T-helper 2 cell treated with Interferon-gamma antibody and Interleukin-4, amounts not matched to agents 5 μg/mL and 100 μg/mL, for 36 hours (primary cell): ENCODE measurements at places on chromosomes 5 and 9.

DNA sequence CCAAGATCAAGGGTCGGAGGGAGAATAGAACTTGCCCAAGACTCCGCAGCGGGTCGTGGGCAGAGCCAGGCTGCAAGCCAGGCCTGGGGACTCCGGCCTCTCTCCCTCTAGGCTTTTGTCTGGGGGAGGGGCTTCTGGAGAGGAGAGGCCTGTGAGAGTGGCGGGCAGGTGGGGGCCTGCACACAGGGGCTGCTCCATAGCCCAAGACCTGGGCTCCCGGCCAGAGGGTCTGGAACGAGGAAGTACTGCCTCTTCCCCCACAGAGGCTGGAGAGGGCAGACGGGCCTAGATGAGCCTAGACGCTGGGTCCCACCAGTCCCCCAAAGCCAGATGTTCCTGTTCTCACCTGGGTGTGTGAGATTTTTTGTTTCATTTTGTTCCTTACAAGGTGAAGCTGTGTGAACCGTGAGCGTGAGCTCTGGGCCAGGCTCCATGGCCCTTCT is 5.2 kb upstream of the ST6GALNAC6 start:
- H3K27ac ChIP-seq = peak overlapping the region; percentile 100
- no peaks in the 10 kb centered on the region for H3K27me3 ChIP-seq
- H3K4me3 ChIP-seq = peak overlapping the region; percentile 98

- no peak overlapping the region for H3K27ac ChIP-seq
- no peak for DNase-seq
- H3K4me3 ChIP-seq = no peak overlapping the region
- no peaks in the 10 kb centered on the region for H3K27me3 ChIP-seq
- H3K4me1 ChIP-seq = no peaks in the 10 kb centered on the region
Measured at GRCh38 chr9:8907868-8908267, 1108.3 kb upstream of the DMAC1 start.

DNA sequence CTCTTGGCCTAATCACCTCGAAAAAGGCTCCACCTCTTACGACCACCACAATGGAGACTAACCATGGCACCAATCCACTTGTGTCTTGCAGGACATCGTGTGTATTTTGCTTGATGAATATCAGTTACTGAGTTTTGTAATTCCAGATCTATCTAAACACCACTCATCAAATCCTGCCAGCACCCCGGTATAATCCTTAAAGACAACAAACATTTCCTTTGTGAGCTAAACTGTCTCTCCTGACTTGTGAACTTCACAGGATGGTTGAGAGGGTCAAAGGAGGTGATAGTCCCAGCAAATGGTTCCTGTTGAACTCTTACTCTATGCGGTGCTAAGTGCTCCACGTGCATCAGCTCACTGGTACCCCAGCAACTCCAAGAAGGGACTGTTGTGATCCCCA is 4.0 kb upstream of the TOR1B start:
- DNase-seq = no peak
- H3K27me3 ChIP-seq = no peaks in the 10 kb centered on the region
- no peak overlapping the region for H3K27ac ChIP-seq
- no peak overlapping the region for H3K4me3 ChIP-seq
- peaks cover 3% of the 10 kb centered on the region for H3K4me1 ChIP-seq

DNA sequence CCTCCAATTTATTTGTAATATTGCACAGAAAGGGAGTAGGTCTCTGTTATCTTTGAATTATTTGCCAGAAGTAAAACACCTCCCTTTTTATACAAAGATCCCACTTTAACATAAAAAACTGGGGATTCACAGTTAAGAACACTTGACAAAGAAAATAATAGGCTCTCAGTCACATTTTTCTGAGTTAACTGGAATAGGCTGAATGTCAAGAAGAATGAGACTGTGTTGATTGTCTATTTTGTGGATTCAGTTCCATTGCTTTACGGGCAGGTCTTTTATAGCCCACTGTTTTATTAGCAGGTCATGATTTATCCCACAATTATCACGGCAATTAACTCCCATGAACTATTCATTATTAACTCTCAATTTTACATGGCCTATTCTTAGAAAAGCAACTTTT is 427.4 kb downstream of the CTNND2 start:
- no peak overlapping the region for H3K4me3 ChIP-seq
- H3K4me1 ChIP-seq = no peaks in the 10 kb centered on the region
- no peak overlapping the region for H3K27ac ChIP-seq
- H3K36me3 ChIP-seq = no peaks in the 10 kb centered on the region
- no peak for DNase-seq

DNA sequence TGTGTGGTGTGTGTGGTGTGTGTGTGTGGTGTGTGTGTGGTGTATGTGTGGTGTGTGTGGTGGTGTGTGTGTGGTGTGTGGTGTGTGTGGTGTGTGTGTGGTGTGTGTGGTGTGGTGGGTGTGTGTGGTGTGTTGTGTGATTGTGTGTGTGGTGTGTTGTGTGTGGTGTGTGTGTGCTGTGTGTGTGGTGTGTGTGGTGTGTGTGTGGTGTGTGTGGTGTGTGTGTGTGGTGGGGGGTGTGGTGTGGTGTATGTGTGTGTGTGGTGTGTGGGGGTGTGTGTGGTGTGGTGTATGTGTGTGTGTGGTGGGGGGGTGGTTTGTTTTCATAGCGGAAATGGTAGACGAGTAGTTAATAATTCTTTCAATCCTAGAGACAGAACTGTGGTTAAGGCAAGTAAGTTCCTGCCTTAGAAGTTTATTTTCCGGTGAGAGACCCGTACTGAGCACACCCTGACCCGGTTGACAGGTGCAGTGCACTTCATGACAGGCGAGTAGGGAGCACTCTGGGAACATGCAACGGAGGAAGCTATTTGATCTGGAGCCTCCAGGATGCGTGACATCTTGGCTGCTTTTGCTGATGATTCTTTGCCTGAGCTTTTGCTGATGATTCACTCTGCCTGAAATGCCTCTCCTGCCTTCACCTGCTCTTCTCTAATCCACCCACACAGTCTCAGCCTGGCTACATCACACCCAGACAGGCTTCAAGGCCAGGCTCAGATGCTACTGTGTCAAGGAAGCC is 21.7 kb upstream of the FAT2 start:
- peak; percentile 7 for DNase-seq
- H3K36me3 ChIP-seq = no peaks in the 10 kb centered on the region
- H3K4me1 ChIP-seq = peaks cover 6% of the 10 kb centered on the region
- no peaks in the 10 kb centered on the region for H3K27me3 ChIP-seq

GRCh38 chr9:76516350-76516749 is 57.4 kb downstream of the GCNT1 start:
- no peak for DNase-seq
- H3K27ac ChIP-seq = no peak overlapping the region
- no peak overlapping the region for H3K4me3 ChIP-seq
- peaks cover 4% of the 10 kb centered on the region for H3K4me1 ChIP-seq

GRCh38 chr5:39639618-39640089 is 214.9 kb upstream of the DAB2 start:
- peaks cover 10% of the 10 kb centered on the region for H3K27me3 ChIP-seq
- no peak overlapping the region for H3K27ac ChIP-seq
- no peak for DNase-seq
- no peaks in the 10 kb centered on the region for H3K4me1 ChIP-seq
- H3K36me3 ChIP-seq = no peaks in the 10 kb centered on the region

DNA sequence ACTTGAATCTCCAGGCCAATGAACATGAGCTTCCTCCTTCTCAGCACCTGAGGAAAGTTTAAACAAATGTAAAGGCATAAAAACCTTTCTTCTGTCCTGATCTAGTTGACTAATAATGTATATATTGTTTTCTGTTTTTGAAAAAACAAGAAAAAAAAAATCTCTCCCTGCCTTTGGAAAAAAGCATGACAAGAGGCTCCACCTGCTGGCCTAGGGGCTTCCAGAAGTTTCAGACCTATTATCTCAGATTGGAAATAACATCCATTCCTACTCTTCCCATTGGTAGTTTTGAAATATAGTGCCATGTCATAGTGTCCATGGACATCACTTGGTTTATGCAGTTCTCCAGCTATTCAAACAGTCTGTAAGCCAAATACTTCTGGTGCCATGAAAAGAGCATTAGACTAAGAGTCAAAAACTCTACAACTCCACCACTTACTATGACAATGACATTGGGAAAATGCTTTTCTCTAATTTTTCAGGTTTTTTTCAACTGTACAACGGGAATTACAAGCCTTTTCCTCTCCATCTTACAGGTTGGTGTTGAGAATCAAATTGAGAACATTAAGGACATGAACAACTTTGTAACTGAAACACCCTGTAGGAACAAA is 409.6 kb upstream of the MPDZ start:
- H3K27ac ChIP-seq = no peak overlapping the region
- no peaks in the 10 kb centered on the region for H3K27me3 ChIP-seq
- H3K36me3 ChIP-seq = no peaks in the 10 kb centered on the region
- no peaks in the 10 kb centered on the region for H3K4me1 ChIP-seq
- no peak overlapping the region for H3K4me3 ChIP-seq

DNA sequence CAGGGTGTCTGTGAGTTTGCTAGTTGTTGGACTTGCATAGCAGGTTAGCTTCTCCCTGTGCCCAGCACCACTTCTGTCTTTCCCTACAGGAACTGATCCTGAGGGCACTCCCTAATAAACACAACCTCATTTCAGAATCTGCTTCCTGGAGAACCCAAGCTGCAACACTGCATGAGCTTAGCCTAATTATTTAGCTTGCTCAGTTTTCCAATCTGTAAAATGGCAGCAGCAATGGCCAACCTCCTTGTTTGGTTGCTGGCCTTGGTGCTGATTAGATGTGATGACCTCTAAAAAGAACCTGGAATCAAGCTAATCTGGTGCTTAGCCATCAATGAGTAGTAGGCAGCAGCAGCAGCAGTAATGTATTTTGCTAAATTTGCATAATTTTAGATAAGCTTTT is 133.9 kb downstream of the ADCY2 start:
- no peak overlapping the region for H3K27ac ChIP-seq
- H3K27me3 ChIP-seq = no peaks in the 10 kb centered on the region
- DNase-seq = no peak
- H3K36me3 ChIP-seq = no peaks in the 10 kb centered on the region
- no peaks in the 10 kb centered on the region for H3K4me1 ChIP-seq
- H3K4me3 ChIP-seq = no peak overlapping the region
